Immature natural killer cell (primary cell): ENCODE measurements at places on chromosomes 5 and 9.
A peak's percentile ranks its signal among the peaks of the same experiment; 100 is the strongest.

DNA sequence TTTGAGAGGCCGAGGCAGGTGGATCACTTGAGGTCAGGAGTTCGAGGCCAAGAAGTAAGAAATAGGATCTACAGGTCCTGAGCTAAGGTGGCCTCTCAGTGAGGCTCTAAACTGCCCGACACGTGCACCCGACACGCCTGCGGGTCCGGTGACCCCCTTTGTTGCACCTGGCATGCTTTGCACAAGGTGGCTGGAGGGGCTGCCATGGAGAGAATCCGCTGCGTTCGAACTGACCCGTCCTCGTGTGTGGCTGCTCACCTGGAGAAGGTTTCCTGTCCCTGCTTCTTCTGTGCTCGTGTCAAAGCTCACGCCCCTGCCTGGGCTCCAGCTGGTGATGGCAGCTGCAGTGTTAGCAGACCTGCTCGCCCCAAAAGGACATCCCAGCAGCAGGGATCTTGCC lies 5.7 kb upstream of the OLFM1 start:
- DNase-seq, result no peak

DNA sequence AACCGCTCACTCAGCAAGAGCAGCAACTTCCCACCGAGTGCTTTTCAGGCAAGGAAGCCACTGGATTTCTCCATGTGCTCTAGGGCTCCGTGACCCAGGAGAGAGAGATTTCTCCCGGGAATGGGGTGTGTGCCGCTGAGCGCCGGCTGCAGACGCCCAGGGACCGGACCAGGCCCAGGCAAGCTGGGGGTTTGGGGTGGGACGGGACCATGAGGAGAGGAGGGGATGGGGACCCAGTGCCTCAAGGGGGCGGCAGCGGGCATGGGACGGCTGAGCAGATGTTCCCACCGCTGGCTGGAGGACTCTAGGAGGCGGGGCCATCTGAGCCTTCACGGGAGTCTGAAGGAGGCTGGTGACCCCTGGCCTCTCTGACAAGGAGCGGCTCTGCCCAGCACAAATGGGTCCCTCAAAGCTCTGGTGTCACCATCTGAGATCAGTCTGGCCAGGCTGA lies 8.5 kb downstream of the LCN9 start:
- DNase-seq, result no peak

DNA sequence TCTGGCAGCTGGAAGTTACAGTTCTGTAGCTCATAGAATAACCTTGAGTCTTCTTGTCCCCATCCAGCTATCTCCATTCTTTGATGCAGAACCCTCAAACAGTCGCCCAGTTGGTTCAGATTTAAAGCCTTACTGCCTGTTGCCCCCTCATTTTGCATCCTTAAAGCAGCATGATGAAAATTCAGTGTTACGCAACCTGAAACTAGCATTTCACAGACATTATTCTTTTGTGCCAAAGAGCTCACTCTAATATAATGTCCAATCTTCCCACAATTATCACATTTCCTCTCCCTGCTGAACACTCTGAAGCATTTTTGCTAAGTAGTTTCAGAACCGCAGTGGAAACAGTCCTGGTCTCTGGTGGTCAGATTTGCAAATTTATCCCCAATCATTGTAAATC lies 318.0 kb downstream of the PSAT1 start:
- DNase-seq, result no peak

DNA sequence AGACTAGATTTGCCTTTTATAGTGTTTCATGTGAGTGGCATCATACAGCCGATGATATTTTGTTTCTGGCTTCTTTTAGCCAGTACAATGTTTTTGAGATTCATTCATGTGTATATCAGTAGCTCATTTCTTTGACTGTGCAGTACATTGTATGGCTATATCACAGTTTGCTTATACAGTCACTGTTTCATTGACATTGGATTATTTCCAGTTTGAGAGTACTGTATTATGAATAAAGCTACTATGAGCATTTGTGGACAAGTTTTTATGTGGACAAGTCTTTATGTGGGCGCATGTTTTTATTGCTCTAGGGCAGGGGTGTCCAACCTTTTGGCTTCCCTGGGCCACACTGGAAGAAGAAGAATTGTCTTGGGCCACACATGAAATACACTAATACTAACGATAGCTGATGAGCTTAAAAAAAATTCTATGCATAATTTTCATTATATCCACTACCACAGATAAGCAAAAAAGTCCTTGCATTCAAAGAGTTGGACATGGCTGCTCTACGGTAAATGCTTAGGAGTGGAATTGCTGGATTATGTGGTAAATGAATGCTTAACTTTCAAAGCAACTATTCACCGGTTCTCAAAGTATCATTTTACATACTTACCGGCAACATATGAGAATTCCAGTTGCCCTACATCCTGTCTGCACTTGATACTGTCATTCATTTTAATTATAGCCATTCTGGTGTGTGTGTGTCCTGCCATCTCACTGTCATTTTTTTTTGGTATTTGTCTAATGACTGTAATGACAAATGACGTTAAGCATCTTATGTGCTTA lies 177.8 kb downstream of the RGS3 start:
- no peak for DNase-seq

DNA sequence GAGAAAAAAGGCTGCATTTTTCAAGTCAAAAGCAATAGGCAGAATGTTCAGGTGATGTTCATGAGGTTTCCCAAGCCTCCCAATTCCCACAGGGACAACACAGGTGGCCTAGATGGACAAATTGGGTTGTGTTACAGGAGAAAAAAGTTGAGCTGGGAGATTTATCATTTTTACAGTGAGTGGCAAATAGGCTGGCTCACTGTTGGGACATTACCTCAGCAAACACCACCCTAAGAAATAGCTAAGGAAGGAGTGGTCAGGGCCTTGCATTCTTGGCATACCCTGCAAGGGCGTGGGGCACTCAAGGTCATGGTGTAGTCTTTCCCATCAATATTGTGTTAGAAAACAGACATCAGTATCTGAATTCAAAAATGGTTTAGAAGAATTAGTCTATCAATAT lies 23.3 kb upstream of the CPLANE1 start:
- no peak for DNase-seq

DNA sequence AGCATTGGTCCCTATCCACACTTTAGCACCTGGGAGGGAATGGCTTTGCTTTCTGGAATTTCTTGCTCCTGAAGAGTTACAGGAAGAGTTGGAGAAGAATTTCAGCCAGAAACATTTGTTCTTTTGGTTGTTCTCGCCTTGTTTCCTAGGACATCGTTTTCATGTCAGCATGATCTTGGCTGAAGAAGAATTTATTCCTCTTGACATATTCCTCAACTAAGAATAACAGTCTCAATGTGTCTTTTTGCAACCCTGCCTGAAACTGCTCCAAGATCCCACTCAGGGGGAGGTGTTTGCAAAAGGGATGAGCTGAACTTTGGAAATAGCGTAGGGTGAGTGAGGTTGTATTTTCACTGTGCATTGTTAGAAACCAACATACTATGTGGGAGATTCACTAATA lies 26.1 kb downstream of the MAMDC2 start:
- DNase-seq, result no peak

DNA sequence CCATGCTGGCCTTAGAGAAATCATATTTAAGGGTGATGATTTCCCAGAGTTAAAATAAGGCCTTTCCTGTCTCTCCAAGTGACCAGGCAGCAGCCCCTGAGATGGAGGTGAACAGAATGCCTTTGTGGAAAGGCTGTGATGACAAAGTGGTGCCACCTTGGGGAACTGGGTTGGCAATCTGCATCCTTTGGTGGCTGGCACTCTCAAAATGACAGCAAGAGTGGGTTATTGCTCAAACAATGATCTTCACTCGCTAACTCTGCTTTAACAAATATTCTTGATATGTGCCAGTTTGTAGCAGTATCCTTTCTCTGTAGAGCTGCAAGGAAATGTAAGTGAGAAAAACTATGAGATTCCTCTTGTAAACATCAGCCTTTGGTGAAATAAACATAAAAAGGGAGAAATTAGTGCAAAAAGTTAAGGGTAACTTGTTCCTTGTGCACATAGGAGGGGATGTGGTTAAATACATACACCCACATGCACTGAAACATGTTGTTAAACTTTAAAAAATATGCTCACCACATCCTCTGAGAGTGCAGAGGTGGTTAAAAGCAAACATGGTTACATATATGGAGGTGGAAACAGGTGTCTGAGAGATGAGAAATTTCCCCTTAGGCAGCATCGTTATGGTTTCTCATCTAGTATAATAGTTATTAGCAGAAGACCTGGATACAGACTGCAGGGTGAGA lies 373.4 kb upstream of the CTNND2 start:
- no peak for DNase-seq

- DNase-seq, result no peak
Observed at GRCh38 chr5:32510860-32511259, 66.3 kb upstream of the ZFR start.

GRCh38 chr9:93091453-93092081 lies 4.5 kb upstream of the CARD19 start:
- no peak for DNase-seq

GRCh38 chr9:38029915-38030638 lies 39.0 kb downstream of the SHB start:
- no peak for DNase-seq

DNA sequence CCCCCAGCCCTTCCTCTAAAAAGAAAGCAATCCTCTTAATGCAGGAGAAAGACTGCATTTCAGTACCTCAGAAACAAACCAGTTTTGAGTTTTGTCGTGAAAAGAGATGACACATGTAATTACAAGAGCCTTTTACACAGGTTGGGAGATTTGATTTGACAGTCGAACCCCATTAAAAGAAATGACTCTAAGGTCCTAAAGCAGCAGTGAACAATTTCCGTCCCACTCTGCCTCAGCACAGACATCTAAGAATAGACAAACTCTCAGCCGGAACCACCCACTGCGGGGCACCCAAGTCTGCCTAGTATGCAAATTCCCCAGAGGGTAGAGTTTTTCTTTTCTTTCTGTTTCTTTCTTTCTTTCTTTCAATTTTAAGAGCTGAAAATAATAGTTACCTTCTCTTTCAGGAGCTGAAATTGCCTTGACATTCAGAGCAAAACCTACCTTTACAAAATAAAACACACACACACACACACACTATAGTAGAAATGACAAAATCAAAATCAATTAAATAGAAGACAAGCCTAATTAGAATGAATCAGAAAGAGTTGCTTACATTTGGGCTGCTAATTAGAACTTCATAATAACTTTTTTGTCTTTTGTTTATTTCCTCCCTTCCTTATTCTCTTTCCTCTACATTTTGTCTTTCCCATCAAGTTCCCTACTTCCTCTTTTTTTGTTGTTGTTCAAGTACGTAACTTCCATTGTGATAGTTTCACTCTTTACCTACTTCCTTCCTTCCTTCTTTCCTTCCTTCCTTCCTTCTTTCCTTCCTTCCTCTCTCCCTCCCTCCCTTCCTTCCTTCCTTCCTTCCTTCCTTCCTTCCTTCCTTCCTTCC lies 65.1 kb downstream of the BASP1 start:
- DNase-seq, result no peak

- DNase-seq, result no peak
Observed at GRCh38 chr5:1347571-1347970, 2.7 kb upstream of the CLPTM1L start.

- DNase-seq, result no peak
Observed at GRCh38 chr5:2621631-2622030, 129.8 kb downstream of the IRX2 start.

- DNase-seq, result no peak
Observed at GRCh38 chr9:91421971-91422757, 1.5 kb downstream of the NFIL3 start.

GRCh38 chr5:174464504-174465165 lies 259.7 kb upstream of the MSX2 start:
- no peak for DNase-seq

- DNase-seq, result no peak
Observed at GRCh38 chr9:70933321-70933720, 188.1 kb downstream of the TRPM3 start.

GRCh38 chr9:120592210-120592609 lies 12.2 kb upstream of the CDK5RAP2 start:
- DNase-seq, result no peak

GRCh38 chr5:170297589-170298462 lies at the start of gene LCP2:
Gene LCP2 (minus strand): TSS chr5:170297777. CDS start chr5:170297611, 166 bp downstream.
- peak; percentile 56 for DNase-seq

GRCh38 chr5:136106351-136107031 lies 26.2 kb upstream of the SMAD5 start:
- DNase-seq, result no peak

DNA sequence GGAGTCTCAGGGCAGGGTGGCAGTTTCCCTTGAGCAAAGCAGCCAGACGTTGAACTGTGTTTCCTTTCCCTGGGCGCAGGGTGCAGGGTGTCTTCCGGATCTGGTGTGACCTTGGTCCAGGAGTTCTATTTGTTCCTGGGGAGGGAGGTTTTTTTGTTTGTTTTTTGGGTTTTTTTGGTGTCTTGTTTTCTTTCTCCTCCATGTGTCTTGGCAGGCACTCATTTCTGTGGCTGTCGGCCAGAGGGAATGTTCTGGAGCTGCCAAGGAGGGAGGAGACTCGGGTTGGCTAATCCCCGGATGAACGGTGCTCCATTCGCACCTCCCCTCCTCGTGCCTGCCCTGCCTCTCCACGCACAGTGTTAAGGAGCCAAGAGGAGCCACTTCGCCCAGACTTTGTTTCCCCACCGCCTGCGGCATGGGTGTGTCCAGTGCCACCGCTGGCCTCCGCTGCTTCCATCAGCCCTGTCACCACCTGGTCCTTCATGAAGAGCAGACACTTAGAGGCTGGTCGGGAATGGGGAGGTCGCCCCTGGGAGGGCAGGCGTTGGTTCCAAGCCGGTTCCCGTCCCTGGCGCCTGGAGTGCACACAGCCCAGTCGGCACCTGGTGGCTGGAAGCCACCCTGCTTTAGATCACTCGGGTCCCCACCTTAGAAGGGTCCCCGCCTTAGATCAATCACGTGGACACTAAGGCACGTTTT lies 3.5 kb upstream of the PHYHD1 start:
- DNase-seq, result no peak

DNA sequence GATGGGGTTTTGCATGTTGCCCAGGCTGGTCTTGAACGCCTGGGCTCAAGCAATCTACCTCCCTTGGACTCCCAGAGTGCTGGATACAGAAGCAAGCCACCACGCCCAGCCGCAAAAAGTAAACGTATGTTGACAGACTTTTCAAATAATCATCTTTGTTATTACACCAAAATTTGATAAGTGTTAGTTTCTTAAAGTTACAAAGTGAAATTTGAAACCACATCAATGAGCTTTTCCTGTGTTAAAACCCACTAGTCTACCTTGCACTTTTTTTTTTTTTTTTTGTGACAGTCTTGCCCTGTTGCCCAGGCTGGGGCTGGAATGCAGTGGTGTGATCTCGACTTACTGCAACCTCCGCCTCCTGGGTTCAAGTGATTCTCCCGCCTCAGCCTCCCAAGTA lies 29.9 kb downstream of the SPACA9 start:
- peak; percentile 71 for DNase-seq

DNA sequence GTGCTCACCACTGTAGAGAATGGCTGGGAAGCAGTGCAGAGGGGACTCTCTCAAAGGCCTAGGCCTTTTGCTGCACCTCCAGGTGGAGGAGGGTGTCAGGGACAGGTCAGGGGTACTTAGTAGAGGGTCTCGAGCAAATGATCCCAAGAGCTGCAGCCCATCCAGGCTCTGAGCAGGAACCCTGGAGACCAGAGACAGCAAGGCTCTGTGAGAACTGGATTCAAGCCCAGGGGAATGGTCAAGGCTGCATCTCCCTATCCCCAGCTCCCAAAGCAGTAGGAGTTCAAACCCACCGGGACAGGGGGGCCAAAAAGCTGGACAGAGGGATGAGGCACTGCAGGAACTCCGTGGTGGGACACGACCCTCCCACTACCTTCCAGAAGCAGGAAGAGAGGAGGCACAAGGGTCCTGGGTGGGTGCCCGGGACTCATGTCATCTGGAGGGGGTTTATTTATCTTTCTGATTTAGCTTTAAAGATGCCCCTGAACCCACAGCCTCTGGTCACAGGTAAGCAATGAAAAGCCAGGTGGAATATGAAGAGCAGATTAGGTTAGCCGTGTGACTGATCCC lies 124.8 kb downstream of the MVB12B start:
- DNase-seq, result no peak
